Fibroblast of skin of left quadriceps (primary cell): ENCODE measurements at places on chromosomes 6 and 20.
A peak's percentile ranks its signal among the peaks of the same experiment; 100 is the strongest.

DNA sequence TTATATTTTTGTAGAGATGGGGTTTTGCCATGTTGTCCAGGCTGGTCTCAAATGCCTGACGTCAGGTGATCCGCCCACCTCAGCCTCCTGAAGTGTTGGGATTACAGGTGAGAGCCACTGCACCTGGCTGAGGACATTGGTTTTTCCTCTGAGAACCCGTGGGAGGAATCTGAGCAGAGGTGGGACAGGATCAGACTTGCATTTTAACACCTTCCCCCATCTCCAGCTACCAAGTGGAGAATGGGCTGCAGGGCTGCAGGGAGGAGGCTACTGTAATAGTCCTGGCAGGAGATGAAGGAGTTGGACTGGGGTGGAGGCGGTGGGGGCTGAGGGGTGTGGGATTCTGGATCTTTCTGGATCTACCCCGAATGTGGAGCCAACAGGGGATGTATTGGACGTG, 24.5 kb downstream of the FAM110A start:
- DNase-seq, result no peak

- no peak for DNase-seq
Measured at GRCh38 chr6:131980791-131981623, 29.8 kb upstream of the CCN2 start.

GRCh38 chr6:158743033-158743651, 76.0 kb downstream of the EZR start:
- DNase-seq, result no peak

DNA sequence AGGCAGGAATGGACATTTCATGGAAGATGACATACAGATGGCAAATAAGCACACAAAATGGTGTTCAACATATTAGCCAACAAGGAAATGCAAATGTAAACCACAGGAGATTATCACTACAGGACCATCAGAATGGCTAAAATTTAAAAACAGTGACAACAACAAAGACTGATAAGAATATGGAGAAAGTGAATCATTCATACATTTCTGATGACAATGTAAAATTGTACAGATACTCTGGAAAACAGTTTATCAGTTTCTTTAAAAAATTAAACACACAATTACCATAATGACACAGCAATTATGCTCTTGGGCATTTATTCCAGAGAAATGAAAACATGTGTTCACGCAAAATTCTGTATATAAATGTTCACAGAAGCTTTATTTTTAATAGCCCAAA, 105.8 kb upstream of the RUNX2 start:
- DNase-seq, result no peak

- no peak for DNase-seq
Measured at GRCh38 chr6:14070457-14070856, 47.1 kb upstream of the CD83 start.

DNA sequence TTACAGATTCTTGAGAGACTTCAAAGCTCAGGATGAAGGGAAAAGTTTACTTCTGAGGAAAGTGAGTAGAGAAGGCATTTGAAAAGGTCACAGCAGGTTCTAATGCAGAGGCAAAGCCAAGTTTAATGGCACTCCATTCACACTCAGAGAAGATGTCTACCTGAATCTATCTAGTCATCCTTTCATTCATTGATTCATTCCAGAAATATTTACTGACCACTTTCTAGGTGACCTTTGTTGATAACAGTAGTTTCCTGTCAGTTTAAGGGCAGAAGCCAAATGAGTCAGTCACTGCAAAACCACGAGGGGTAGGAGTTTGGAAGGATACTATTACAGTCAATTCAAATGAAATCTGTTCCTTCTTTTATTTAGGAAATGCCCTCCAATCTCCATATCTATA, 30.8 kb downstream of the FBXO5 start:
- no peak for DNase-seq

DNA sequence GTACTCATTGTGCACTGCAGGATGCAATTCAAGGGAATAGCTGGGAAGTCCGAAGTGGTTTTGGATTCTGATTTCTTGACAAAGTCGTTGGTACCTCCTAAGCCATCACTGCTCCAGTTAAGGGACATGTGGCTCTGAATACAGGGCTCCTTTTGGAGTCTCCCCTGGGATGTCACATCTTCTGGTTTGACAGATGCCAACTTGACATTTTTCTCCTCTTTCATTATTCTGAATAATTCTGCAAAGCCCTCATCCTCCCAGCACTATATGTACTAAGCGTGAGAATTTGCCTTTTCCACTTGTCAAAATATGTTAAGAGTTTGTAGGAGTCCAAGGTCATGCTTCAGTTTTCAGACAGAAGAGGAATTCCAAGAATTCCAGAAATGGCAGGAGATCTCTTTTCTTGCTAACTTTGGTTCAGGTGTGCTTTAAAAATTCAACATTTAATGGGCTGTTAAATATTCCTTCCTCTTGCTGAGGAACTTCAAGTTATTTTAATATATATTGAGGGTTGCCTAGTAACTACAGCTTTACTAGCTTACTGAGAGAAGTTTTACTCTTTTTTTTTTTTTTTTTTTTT, 38.7 kb downstream of the DOK5 start:
- no peak for DNase-seq

GRCh38 chr20:36833275-36834020, 42.5 kb upstream of the TLDC2 start:
- DNase-seq, result no peak

- no peak for DNase-seq
Measured at GRCh38 chr20:20022498-20022897, 5.3 kb downstream of the NAA20 start.

DNA sequence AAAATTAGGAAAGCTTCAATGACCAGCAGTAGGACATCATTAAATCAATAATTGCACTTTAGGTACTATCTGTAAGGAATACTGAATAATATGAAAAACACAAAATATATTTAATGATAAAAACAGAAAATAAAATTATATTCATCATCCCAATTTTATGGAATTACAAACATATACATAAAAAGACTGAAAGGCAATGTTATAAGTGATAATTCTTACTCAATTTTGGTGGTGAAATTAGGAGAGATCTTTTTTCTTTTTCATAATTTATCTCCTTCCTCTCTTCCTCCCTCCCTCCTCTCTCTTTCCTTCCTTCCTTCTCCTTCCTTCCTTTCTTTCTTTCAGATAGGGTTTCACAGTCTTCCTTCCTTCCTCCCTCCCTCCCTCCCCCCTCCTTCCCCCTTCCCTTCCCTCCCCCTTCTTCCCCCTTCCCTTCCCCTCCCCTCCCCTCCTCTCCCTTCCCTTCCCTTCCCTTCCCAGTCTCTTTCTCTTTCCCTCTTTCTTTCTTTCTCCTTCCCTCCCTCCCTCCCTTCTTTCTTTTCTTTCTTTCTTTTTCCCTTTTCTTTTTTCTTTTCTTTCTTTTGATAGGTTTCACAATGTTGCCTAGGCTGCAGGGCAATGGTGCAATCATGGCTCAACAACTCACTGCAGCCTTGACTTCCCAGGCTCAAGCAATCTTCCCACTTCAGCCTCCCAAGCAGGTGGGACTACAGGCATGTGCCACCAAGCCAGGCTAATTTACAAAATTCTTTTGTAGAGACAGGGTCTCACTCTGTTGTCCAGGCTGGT, 36.8 kb downstream of the RSPH3 start:
- no peak for DNase-seq

GRCh38 chr20:49691818-49692568, 21.7 kb downstream of the B4GALT5 start:
- no peak for DNase-seq

- no peak for DNase-seq
Measured at GRCh38 chr6:122408240-122408639, 8.8 kb downstream of the HSF2 start.

- peak; percentile 38 for DNase-seq
Measured at GRCh38 chr6:63663147-63663955, 27.7 kb downstream of the PHF3 start.

- no peak for DNase-seq
Measured at GRCh38 chr6:76840041-76840745, 623.1 kb downstream of the HTR1B start.

- DNase-seq, result no peak
Measured at GRCh38 chr6:154481521-154482013, 28.9 kb downstream of the CNKSR3 start.

GRCh38 chr6:129209355-129209754, 326.4 kb downstream of the LAMA2 start:
- DNase-seq, result no peak

GRCh38 chr6:69953491-69953890, 87.1 kb downstream of the COL19A1 start:
- no peak for DNase-seq

DNA sequence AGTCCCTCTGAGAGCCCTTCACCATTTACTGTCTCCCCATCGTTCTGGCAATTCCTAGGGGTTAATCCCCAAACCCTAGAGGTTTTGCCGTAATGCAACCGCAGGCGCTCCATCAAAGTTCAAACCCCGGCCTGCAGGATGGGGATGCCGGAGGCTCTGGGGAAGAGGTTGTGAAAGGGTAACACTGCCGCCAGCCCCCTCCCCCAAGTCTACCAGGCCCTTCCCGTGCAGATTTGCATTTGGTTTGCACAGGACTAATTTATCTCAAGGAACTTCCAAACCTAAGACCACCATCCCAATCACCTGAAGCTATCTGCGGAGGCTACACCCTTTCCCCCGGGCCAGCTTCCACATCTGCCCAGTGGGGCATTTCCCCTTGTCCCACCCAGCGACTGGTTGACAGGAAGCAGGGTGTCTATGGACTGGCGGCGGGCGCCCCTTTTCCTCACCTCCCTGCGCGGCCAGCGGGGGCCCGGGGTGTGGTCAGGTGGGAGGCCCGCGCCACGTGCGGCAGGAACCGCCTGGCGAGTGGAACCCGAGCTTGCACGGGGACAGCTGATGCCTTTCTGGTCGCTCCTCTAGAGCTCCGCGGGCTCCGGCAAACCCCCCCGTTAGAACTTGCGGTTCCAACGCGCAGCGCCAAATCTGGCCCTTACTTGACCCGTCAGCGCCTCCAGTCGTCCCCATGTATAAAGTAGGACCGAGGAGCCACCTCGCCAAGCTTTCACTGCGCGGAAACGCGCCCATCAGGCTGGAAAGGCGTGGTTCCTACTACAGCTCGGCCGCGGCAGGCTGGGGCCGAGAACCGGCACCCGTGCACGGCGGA, 9.4 kb upstream of the SLC4A11 start:
- no peak for DNase-seq

- no peak for DNase-seq
Measured at GRCh38 chr20:20664795-20665589, 47.5 kb downstream of the RALGAPA2 start.

- peak; percentile 57 for DNase-seq
Measured at GRCh38 chr6:21885532-21886114, 292.1 kb downstream of the SOX4 start.

GRCh38 chr6:37809197-37809543, 10.4 kb upstream of the ZFAND3 start:
- DNase-seq, result no peak

GRCh38 chr6:168149015-168149414, 70.0 kb upstream of the FRMD1 start:
- DNase-seq, result no peak

DNA sequence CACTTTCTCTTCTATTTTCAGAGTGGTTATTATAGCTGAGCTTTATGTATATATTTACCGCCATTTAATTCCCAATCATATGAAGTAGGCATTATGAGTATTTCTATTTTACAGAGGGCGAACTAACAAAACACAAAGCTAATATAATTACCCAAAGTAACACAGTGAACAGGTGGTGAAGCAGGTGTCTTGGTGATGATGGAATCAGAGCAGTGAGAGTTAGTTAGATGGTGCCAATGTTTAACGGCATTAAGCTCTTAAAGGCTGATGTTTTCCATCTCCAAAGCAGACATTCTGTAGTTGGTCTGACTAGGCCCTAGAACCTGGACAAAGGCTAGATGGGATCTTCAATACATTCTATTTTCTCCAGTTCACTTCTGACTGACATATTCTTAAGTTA, 551.1 kb upstream of the SYNCRIP start:
- no peak for DNase-seq

DNA sequence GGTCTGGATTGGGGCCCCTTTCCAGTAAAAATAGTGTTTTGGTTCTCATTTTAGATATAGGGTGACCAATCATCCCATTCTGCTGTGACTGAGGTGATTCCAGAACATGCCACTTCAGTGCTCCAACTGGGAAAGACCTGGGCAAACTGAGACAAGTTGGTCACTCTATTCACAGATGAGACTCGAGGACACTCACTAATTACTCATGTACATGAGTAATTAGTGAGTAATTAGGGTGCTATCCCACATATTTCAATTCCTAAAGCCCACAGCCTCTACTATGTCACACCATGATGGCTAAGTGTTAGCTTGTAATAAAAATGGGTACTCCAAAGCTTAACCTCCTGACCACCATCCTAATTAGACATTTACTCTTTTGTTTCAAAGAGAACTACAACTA, 86.0 kb downstream of the CBLN4 start:
- no peak for DNase-seq

- DNase-seq, result no peak
Measured at GRCh38 chr6:71072508-71072907, 115.6 kb upstream of the B3GAT2 start.

- no peak for DNase-seq
Measured at GRCh38 chr6:51934098-51934497, 153.3 kb downstream of the PKHD1 start.

DNA sequence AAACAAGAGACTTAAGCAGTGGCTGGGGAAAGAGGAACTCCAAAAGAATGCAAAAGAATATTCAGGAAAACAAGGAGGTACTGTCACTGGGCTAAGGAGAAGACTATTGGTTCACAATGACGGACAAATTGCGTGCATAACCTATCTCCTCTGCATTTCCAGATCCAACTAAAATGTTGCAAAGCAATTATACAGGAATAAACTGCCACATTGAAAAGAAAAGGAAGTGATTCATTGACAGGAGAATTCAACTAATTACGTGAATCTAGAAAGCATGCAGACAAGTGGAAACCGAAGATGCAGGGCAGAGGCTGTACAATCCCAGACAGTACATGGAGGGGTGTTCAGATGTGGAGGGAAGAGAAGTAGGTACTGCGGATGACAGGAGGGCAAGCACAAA, 152.8 kb upstream of the RIPOR2 start:
- peak; percentile 23 for DNase-seq
